ENCODE measurements at places on chromosomes 4 and X.

- DNase-seq, result peak; percentile 61
Observed at GRCh38 chr4:26034849-26035248, 120.8 kb downstream of the SMIM20 start.

- no peak for DNase-seq
Observed at GRCh38 chr4:13849778-13850177, 222.3 kb upstream of the BOD1L1 start.

- DNase-seq, result no peak
Observed at GRCh38 chr4:138062929-138063328, 179.2 kb downstream of the SLC7A11 start.

DNA sequence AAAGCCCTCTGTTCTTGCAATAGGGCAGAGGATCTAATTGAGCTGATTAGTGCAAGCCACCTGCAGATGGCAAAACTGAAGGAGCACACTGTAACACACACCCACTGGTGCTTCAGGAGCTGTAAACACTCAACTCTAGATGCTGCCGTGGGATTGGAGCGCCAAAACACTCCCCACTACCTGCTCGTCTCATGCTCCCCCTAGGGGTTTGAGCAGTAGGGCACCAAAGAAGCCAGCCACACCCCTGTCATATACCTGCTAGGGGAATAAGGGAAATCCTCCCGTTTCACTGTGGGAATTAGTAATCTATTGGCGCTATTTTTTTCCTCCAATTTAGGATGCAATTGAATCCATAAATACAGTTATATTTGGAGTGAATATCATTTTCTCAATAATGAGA, 360.2 kb downstream of the GLUD2 start:
- no peak for DNase-seq

GRCh38 chr4:87650938-87651337, 858 bp downstream of the DMP1 start:
- DNase-seq, result no peak

DNA sequence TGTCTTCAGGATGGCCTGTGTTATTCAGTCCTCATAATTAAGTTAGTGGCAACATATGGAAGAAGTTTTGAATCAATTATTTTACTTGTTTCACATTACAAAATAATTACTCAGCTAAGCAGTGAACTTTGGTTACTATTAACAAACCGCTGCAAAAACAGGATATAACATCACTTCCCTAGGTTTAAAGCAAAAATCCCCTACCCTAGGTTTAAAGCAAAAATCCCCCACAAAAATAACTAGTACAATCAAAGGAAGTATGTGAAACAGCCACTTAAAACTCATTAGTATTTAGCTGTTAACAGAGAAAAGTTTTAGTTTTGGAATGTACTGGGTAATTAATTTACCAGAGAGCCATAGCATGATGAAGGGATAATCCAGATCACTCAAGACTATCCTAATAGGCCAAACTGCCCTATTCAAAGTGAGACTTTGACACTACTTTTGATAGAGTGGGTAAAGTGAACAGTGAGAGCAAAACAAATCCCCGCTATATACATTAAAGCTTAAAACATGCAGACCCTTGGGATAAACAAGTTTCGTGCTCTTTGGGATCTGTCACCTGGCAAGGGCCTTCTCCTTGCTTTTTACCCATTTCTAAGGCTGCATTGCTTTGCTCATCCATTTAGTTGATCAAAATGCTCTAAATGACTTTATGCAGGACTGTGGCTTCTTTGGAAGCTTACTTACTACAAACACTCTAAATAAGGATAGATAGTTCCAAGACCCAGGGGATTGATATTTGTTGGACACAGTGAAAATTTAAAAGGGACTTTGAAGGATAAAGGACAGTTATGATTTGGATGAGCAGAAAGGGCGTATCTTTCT, 36.4 kb upstream of the GPR174 start:
- DNase-seq, result peak; percentile 60

- DNase-seq, result no peak
Observed at GRCh38 chr4:183445097-183445428, 627 bp downstream of the CDKN2AIP start.

DNA sequence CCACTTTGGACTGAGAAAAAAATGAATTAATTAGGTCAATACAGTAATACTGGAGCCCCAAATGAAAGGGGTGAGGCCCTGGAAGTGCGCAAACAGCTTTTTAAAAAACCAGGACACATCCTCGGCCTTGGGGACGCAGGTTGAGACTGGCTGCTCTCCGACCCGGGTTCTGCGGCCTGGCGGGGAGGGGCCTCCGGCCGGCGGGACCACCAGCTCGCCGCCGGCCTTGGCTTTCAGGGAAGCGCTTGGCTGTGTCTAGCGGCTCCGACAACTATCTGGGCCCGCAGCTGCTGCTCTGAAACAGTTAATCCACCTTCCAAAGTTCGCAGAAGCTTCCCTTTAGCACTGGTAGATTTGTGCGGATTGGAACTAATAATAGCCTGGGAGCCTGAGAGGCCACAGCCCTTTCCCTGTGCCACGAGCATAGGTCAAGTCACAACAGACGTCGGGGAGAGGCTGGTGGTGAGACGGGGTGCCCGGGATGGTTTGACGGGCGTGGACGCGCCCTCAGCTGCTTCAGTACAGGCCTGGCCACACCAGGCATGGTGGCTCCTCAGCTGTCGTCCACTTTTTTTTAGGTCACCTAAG, 1.1 kb upstream of the SEL1L3 start:
- DNase-seq, result no peak

GRCh38 chrX:56800801-56801200, 71.8 kb downstream of the NBDY start:
- peak; percentile 83 for DNase-seq

DNA sequence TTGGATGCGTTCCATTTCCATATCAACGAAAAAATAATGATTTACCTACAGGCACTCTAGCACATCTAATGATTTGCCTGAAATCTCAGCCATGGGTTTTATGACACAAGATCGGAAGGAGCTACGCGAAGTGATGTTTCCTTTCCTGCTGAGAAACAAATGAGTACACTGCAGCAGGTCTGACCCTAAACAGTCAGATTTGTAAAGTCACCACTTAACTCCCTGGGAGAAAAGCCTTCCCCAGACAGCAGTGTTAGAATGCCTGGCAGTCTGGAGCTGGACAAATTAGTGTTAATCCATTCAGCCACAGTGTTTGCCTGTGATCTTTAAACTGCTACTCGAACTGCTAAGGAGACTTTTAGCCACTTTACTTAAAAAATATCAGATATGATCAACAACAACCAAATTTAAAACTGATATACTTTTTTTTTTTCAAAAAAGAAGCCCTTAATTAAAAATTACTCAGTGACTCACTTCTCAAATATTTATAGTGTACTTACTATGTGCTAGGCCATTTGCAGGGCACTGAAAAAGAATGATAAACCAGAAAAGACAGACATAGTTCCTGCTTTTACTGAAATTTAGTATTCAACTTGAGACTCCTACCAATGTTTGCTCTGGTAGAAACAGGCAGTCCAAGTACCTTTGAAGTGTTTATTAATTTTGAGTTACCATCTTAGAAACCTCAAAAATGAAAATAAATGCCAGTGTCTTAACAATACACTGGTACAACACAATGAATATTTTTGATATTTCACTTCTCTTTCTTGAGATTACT, 104.5 kb downstream of the SHISA3 start:
- DNase-seq, result no peak

Data from activated CD4-positive, alpha-beta T cell treated with anti-CD3 and anti-CD28 coated beads, Interleukin-2, amount 10 ng/mL, durations not matched to agents 24 days and 14 days (primary cell).